Activated CD4-positive, alpha-beta memory T cell treated with anti-CD3 and anti-CD28 coated beads, Interleukin-2, amount 10 ng/mL, durations not matched to agents 7 days and 5 days (primary cell): ENCODE measurements at places on chromosomes 6 and 20. TPM values are rescaled to one million over a fixed set of nuclear protein-coding genes. Genes with fewer than 3 reads are reported as not detected.

GRCh38 chr6:121733234-121733633 is 297.8 kb downstream of the GJA1 start:
- DNase-seq = no peak

DNA sequence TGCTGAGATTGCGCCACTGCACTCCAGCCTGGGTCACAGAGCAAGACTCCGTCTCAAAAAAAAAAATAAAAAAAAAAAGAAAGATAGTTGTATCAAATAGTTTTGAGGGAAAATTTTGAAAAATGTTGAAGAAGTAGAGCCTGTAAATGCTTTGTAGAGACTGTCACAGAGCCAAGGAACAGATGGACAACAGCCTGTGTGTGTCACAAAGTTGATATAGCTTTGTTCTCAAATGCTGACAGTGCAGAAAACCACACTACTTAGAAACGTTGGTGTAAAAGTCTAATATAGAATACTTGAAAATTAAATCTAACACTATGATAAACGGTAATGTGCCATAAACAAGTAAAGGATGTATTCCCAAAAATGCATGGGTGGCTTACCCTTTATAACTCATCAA is 25.4 kb downstream of the PTK7 start:
- no peak for DNase-seq

- no peak for DNase-seq
These were observed 54.4 kb downstream of the TOX2 start for GRCh38 chr20:43969028-43969447.

GRCh38 chr6:15512126-15512525 is 150.7 kb downstream of the DTNBP1 start:
- DNase-seq = no peak

- no peak for DNase-seq
These were observed 146.0 kb upstream of the BEND6 start for GRCh38 chr6:56808871-56809359.

Gene WFDC12
- not detected for total RNA-seq

Gene RSPH9
- not detected for total RNA-seq
